ENCODE measurements at places on chromosomes 4 and X.
A peak's percentile ranks its signal among the peaks of the same experiment; 100 is the strongest.

- peak; percentile 26 for DNase-seq
Observed at GRCh38 chrX:153766871-153767673, 3.0 kb downstream of the PLXNB3 start.

GRCh38 chr4:103773691-103774231 lies 54.0 kb upstream of the TACR3 start:
- no peak for DNase-seq

- no peak for DNase-seq
Observed at GRCh38 chrX:70470850-70471289, 26.2 kb downstream of the DLG3 start.

DNA sequence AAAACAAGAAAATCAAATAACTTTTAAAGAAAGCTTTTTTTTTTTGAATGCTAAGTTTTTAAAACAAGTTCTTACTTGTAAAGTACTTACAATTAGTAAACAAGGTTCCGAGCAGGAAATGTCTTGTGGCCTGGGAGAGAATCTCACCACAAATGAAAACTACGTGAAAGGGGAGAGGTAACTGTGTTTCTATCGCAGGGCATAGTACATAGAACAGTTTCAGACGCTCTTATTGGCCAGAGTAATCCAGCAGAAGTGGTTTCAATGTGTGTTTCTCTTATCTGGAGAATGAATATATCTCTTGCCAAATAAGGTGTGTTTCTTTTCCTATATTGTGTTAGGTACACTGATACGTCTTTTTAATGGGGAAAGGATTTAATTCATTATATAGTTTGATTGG lies at the start of gene PLAC8:
TSS of gene PLAC8 (minus strand) at position 154 of the 400 bp plus-strand sequence. CDS start 6,808 bp downstream, outside the sequence.
- DNase-seq, result no peak

- no peak for DNase-seq
Observed at GRCh38 chr4:121651597-121651996, 45.2 kb downstream of the ANXA5 start.

- no peak for DNase-seq
Observed at GRCh38 chr4:54961357-54961975, 163.9 kb downstream of the KDR start.

DNA sequence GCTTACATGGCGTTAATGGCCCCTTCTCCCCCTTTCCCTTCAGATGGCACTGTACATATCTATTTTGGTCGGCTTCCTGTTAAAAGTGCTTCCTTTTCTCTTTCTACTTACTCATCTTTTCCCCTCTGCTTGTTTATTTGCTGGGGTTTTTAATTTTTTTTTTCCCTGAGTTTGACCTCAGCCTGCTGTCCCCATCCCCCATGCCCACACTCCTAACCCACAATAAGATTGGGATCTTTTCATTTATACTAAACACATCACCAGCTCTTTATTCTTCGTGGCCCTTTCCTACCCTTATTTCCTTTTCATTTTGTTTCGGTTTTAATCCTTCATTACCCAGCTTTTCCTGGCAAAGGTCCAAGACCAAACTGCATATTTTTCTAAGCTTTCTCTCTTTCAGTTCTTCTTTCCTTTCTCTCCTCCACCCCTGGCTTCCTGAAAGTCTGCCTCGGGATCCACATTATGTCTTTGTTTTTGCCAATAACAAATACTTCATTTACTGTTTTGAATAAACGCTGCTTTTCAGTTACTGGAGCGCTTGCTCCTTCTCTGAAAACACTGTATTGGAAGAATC lies 152.0 kb upstream of the USP9X start:
- no peak for DNase-seq

GRCh38 chr4:147968641-147969040 lies 236.8 kb downstream of the ARHGAP10 start:
- DNase-seq, result no peak

GRCh38 chrX:133287860-133288259 lies 69.7 kb upstream of the TFDP3 start:
- DNase-seq, result no peak

Data from Right ventricle myocardium superior (tissue), 1 donor.